ENCODE measurements at places on chromosomes 7 and 10. TPM values are rescaled to one million over a fixed set of nuclear protein-coding genes. Genes with fewer than 3 reads are reported as not detected.

Gene TMEM213
- not detected for total RNA-seq

Gene CAV1
- total RNA-seq = 9.3 TPM

Gene CCDC172
- total RNA-seq = not detected

Gene HPSE2
- not detected for total RNA-seq

Gene CADPS2
- 13.2 TPM for total RNA-seq

Data from left lobe of liver (tissue), 2 donors.